ENCODE measurements at places on chromosomes 1 and 21.
A peak's percentile ranks its signal among the peaks of the same experiment; 100 is the strongest.

GRCh38 chr1:213997038-213997771 lies 9.4 kb downstream of the PROX1 start:
- DNase-seq, result no peak

GRCh38 chr1:116157096-116157495 lies 45.9 kb downstream of the MAB21L3 start:
- DNase-seq, result no peak

- no peak for DNase-seq
These were observed 75.7 kb upstream of the C1orf87 start for GRCh38 chr1:60149251-60149650.

- peak; percentile 15 for DNase-seq
These were observed 131.3 kb downstream of the FASLG start for GRCh38 chr1:172790245-172790644.

DNA sequence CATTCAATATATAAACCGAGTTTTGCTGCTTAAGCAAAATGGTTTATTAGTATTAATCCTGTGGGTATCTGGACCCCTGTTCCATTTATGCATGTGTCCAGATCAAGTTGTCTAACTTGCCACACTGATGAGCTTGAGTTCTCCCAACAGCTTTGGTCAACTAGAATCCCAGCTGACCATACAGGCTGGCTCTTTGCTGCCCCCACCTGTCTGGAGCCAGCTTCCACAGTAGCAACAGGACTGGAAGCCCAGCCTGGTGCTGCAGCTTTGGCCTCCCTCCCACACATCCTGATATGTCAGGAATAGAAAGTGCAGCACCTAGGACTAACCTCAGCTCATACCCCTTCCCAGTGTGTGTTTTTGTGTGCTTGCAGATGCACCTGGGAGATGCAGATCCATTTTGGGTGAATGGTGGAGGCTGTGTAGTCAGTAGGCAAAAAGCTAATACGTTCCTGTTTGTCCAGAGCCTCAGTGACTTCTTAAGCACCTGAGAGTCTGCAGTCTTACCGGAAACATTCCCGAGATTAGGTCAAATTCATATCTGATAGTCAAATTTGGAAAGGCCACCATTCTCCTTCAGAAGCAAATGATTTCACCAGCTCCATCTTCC lies 40.9 kb upstream of the BEND5 start:
- peak; percentile 57 for DNase-seq

GRCh38 chr1:113439277-113439670 lies 49.0 kb downstream of the MAGI3 start:
- DNase-seq, result no peak
